ENCODE measurements at places on chromosomes 5 and 9.

- DNase-seq = no peak
Observed at GRCh38 chr5:22591461-22591860, 261.7 kb downstream of the CDH12 start.

- DNase-seq = no peak
Observed at GRCh38 chr9:124470726-124471125, 20.5 kb downstream of the ADGRD2 start.

DNA sequence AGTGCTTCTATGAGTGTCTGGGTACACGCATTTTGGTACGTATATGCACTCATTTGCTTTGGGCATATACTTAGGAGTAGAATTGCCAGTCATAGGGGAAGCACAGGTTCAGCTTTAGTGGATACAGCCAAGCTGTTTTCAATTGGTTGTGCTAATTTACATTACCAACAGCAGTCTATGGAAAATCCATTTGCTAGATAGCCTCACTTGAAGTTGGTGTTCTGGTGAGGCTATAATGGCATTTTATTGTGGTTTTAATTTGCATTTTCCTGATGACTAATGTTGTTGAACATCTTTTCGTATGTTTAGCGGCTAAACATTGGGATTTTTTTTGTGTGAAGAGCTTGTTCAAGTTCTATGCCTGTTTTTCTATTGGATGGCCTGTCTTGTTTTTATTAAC lies 76.8 kb upstream of the ANKH start:
- DNase-seq = no peak

DNA sequence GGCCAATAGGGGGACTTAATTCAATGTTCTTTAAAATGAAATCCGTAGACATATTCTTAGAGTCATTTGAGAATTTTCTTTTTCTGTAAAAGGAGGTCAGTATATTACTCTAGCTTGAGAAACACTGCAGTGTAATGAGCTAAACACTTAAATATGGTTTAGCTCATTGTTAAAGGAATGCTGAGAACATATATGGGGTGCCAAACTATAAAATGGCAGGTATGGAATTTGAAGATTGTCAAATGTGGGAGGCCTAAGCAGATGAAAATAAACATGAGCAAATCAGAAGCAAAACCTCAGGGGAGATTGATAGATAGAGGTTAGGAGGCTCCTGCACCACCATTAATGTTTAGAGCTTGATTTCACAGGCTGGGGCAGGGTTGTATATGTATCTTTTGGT lies 57.9 kb downstream of the STX17 start:
- no peak for DNase-seq

DNA sequence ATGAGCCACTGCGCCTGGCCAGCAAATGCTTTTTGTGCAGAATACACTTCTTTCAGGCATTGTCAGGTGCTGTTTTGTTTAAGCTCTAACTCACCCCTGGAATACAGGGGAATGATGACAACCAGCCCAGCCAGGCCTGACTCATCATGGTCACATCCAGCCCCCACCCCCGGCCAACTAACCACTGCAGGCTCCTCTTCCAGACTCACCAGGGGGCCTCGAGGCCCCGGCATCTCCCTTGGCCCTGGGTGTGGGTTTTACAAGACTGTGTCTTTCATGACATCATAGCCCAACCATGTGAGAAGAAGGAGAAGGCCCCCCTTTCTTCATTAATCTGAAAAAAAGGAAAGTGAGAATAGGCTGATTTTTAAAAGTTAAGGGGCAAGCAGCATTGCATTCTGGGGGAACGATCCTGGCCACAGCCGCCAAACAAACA lies 35.5 kb downstream of the OLFML2A start:
- DNase-seq = no peak

GRCh38 chr9:38361473-38361850 lies 31.0 kb upstream of the ALDH1B1 start:
- DNase-seq = no peak

DNA sequence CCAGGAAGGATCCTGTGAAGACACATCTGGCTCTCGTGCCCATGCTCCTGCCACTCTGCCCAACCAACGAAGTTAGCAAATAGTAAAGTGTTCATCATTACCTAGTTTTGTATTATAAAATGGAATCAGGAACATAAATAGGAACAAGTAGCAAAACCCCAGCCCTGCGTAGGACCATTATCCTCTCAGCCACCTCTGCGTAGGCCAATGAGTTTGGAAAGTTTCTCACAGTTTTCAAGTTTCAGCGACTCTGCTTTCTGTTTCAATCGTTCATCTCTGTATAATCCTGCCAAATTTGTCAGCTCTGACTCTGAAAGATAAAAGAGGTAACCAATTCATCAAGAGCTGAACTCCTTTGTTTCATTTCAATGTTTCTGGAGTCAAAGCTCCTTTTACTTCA lies 10.1 kb upstream of the SPATA24 start:
- no peak for DNase-seq

DNA sequence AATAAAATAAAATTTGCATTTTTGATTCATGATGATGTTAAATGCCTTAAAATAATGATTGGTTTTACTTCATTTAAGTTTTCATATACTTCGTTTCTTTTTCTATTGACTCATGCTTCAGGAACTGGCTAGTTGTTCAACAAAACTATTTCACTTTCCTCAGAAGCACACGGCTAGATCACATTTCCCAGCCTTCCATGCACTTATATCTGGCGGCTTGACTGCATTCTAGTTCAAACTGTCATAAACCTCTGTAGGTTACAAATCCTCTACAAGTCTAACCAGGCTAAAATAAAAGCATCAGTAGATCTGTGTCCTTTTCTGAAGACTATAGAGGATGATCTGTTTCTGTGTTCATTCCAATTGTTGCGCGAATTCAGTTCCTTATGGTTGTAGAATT lies 46.3 kb upstream of the CNTLN start:
- no peak for DNase-seq

- DNase-seq = no peak
Observed at GRCh38 chr5:122155546-122155945, 26.2 kb downstream of the ZNF474 start.

GRCh38 chr5:113524927-113525326 lies 11.4 kb downstream of the YTHDC2 start:
- DNase-seq = peak; percentile 85

GRCh38 chr9:95463148-95464060 lies 53.4 kb downstream of the PTCH1 start:
- no peak for DNase-seq

GRCh38 chr5:58460002-58460731 lies at the start of gene PLK2:
PLK2 (minus strand) TSS chr5:58460086; CDS start chr5:58459959, 127 bp downstream.
- no peak for DNase-seq

- no peak for DNase-seq
Observed at GRCh38 chr9:104934691-104935500, 6.9 kb upstream of the ABCA1 start.

DNA sequence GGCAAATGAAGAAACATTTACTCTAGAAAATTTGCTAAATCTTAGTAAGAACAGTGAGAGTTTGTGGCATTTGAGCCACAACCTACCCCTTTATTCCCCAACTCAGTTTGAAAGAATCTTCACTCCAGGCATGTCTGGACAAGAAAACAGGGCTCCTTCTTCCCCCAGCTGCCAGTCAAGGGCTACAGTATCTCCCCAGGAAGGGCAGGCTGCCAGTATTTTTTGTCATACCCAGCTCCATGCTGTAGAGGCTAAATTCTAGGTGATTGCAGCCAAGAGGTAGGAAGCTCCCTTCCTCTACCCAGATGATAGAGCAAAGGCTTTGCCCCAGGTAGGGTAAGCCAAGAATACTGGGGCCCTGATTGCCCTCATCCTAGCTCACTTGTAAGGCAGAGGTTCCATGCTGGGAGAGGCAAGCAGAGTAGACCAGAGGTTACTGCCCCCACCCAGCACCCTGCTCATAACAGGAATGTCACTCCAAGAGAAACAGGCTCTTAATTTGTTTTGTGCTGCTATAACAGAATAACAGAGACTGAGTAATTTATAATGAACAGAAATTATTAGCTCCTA lies 20.0 kb upstream of the GRPEL2 start:
- DNase-seq = no peak

- no peak for DNase-seq
Observed at GRCh38 chr5:82984786-82985735, 92.1 kb downstream of the TMEM167A start.

- DNase-seq = peak; percentile 27
Observed at GRCh38 chr5:72649449-72649848, 142.2 kb upstream of the ZNF366 start.

- no peak for DNase-seq
Observed at GRCh38 chr9:14863402-14863801, 46.8 kb downstream of the FREM1 start.

GRCh38 chr5:58450811-58451629 lies 8.9 kb downstream of the PLK2 start:
- no peak for DNase-seq

- no peak for DNase-seq
Observed at GRCh38 chr9:114429488-114429887, 41.7 kb upstream of the AKNA start.

Measured in Karpas-422 (cell line).